ENCODE measurements at places on chromosomes 1 and 21.
A peak's percentile ranks its signal among the peaks of the same experiment; 100 is the strongest.

DNA sequence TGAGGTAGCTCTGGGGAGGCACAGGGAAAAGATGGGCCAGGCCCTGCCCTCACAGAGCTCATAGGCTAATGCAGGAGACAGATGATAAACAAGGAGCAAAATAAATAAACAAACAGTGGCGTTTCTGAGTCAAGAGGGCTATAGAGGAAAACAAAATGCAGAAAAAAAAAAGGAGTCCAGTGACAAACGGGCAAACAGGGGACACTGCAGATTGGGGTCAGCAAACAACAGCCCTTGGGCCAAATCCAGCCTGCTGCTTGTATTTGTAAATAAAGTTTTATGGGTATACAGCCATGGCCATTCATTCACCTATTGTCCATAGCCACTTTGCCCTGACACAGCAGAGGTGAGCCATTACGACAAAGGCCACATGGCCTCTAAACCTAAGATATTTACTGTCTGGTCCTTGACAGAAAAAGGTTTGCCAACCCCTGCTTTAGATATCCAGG lies 19.1 kb upstream of the PINK1 start:
- DNase-seq, result no peak

GRCh38 chr1:61935516-61935915 lies 193.2 kb downstream of the PATJ start:
- no peak for DNase-seq

- DNase-seq, result no peak
Measured at GRCh38 chr1:54464477-54465146, 58.4 kb upstream of the SSBP3 start.

GRCh38 chr1:24186993-24187790 lies at the start of gene IFNLR1:
IFNLR1 (minus strand) TSS chr1:24187289; CDS start chr1:24187248, 41 bp downstream.
- DNase-seq, result peak; percentile 61

DNA sequence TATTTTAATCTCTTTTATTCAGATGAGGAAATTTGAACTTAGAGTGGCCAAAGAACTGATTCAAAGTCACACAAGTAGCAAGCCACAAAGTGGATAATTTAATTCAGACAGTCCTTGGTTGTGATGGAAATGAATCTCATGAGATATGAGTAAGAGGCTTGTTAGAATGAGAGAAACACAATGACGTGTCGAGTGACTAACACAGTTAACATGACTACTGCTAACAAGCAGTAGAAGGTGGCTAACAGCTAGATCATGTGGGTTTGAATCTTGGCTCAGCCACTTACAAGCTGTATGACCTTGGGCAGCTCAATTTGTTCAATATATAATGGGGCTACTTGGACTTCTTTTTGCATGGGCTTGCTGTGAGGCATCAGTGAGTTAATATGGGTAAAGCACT lies 104.5 kb upstream of the LMO4 start:
- DNase-seq, result no peak

DNA sequence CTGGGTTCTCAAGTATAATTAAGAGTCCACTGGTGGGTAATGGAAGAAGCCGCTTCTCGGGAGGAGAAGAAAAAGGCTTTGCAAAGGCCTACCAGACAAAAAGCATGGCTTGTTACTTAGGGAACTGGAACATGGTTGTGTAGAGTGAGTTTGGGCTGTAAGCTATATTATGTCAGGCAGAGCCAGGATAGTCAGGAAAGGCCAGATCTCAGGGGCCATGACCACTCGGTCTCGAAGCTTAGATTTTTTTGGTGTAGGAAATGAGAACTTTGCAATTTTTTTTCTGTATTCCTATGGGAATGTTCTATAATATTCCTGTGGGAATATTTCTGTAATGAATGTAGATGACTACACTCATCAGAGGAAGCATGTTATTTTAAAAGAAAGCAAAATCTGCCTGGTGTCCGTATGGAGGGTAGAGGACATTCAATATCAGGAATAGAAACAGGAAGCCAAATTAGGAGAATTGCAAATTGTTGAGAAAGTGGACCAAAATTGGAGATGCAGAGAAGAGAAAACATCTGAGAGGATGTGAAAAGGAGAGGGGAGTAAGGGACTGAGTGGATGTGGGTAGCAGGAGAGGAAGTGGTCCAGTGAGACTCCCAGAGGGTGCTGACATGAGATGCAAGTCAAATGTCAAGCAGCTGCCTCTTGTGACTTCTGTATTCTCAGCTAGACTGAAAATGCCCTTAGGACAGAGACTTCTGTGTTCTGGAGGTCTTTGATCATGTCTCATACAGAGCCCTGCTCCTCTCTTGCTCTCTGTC lies 45.2 kb upstream of the HAO2 start:
- no peak for DNase-seq

DNA sequence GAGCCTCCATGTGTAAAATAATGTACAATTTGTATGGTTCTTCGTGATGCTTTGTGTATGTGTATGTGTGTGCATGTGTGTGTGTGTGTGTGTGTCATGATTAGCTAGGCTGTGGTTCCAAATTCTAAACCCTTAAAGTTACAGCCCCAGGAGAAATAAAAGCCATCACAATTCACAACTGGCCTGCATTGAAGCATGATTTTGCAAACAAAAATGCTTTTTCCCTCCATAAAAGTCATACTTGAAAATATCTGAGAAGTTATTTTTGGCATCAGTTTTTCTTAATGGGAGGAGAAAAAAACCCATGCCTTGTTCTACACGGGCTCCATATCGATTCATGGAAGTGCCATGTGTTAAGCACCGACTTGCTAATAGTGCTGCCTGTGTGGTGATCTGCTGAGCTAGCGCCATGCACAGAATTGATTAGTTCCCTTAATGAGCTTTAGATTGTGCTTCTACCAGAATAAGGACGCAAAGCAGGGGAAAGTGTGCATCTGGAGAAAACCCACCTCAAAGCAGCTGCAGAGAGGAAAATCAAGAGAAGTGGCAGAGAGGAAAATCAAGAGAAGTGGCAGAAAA lies 207.3 kb downstream of the DSCAM start:
- no peak for DNase-seq

GRCh38 chr1:184553845-184554244 lies 167.0 kb downstream of the C1orf21 start:
- no peak for DNase-seq

DNA sequence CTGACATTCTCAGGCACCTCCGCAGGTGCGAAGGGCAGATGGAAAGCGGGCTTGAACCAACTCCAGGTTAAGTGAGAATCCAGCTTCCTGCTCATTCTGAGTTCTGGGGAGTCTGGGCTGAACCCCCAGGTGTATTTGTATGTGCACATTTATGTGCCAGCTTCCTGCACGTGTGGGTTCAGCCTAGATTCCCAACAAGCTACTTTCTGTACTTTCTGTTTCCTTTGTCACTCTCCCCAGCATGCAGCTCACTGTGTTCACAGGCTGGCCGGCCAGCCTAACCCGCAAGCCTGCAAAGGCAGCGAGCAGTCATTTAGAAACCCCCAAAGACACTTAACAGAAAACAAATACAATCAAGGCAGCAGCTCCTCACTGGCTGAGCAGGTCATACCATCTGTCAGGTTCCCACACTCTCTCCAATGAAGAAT lies 1.3 kb upstream of the IL19 start:
- no peak for DNase-seq

GRCh38 chr1:23799570-23800399 lies 769 bp downstream of the GALE start:
- DNase-seq, result no peak

GRCh38 chr21:26032263-26032662 lies 138.3 kb downstream of the APP start:
- no peak for DNase-seq

DNA sequence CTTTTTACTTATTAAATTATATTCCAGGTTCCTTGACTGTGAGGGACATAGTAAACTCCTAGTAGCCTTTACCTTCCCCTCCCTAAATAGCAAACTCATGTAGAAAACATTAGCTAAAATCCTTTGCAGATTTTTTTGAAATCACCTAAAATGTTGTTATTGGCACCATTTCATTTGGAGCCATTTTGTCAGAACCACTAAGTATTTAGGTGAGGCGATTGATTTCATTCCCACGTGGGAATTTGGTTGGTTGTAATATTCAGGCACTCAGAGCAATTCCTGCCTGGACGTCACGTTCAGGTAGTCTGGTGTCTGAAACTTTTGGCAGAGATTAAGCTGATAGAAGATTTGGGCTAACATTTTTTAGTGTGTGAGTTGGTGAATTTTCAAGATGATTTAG lies 84.3 kb downstream of the CAMTA1 start:
- DNase-seq, result no peak

DNA sequence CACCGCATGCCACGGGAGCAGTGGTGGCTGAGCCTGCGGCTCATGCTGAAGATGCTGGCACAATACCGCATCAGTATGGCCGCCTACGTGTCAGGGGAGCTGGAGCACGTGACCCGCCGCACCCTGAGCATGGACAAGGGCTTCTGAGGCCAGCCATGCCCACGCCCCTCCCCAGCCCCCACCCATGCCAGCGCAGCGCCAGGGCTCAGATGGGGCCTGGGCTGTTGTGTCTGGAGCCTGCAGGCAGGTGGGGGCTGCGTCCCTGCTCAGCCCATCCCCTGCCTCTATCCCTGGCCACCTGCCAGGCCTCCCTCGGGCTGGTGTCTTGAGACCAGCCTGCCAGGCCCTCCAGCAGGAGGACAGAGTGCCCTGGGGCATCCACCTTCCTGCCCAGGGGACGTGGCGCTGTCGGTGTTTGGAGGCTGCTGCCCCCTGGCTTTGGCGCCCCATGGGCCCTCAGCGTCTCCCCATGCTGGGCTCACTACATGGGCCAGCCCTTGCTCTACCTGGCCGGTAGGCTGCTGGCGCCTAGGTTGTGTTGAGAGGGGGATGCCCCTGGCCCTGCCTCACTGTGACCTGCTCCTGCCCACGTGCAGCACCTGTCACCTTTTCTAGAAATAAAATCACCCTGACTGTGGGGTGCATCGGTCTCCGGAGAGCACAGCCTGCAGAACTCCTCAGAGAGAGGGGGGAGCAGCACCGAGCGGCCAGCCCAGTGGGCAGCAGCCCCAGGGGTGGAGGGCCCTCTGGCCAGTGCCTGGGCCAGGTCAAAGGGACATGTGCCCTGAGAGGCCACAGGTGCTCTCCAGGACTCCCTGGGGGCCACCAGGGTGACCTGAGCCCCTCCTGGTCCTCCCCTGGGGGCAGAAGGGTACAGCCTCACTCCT lies 12.2 kb downstream of the CFAP410 start:
- no peak for DNase-seq

DNA sequence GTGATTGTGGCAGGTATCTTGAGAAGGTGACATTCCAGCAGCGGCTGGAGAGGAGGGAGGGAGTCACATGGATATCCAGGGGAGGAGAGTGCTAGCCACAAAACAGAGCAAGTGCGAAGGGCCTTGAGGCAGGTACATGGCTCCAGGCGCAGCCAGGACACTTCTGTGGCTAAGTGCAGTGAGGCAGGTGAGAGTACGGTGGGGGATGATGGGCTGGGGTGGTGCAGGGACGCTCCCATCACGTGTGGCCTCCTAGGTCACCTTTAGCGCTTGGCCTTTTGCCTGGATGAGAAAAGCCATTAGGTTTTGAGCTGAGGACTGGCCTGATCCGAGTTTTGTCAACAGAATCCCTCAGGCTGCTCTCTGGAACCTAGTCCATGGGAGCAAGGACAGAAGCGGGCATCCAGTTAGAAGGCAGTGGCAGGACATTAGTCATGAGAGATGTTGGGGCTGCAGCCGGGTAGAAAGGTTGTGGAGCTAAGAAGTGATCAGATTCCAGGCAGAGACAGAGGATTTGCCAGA lies 31.6 kb downstream of the SMYD2 start:
- DNase-seq, result no peak

DNA sequence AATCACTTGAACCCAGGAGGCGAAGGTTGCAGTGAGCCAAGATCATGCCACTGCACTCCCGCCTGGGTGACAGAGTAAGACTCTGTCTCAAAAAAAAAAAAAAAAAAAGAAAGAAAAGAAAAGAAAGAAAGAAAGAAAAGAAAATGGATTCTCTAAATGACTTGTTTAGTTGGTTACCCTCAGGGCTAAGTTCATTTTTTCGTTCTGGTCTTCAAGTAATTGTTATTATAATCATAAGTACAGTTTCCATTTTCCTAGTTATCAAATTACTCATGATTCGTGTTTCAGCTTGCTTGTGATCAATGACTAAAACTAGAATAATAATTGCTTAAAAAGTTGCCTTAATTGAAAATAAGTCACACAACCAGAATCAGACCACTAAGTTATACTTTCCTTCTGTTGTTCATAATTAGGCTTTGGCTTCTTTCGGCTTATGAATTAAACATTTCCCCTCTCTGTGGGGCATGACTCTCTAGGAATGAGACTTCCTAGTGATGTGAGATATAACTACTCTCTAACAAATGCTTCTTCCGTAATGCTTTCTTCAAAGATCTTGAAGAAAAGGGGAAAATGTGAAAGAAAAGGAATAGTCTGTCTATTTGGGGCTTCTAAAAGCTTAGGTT lies 9.6 kb upstream of the RLF start:
- no peak for DNase-seq

GRCh38 chr1:46113948-46114347 lies 18.5 kb downstream of the PIK3R3 start:
- DNase-seq, result no peak

GRCh38 chr1:243559575-243560162 lies 290.4 kb downstream of the AKT3 start:
- no peak for DNase-seq

- DNase-seq, result no peak
Measured at GRCh38 chr1:225529726-225530125, 101.9 kb upstream of the LBR start.

GRCh38 chr1:212149566-212149965 lies 114.0 kb downstream of the DTL start:
- DNase-seq, result no peak

GRCh38 chr1:164417016-164417704 lies 141.8 kb upstream of the PBX1 start:
- no peak for DNase-seq

DNA sequence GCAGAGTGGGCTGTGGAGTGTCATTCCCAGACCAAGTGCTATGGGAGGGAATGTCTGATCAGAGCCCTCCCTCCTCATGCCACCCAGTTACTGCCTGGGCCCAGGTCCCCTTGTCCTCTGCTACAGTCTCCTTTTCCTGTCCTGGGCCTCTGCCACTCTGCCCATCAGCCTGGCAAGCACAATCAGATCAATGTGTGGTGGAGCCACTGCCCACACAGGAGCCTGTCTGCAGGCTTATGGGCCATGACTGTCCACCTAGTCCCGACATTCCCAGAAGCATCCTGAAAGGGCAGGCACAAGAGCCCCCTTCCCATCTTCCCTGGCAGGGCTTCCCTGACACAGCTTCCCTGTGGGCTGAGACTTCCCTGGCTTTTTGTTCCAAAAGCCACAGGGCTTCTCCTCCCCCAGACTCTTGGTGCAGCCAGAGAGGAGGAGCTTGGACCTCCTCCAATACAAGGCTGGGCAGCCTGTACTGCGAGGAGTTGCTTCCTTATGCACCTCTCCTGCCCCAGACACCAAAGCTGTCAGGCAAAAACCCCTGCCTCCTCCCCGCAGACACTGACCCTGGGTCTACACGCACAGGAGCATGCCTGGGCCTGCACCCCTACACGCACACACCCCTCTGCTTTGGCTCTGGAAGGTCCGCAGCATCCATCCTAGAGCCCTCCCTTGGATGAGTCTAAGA lies 29.2 kb upstream of the CNTN2 start:
- DNase-seq, result no peak

All from activated CD4-positive, alpha-beta T cell treated with anti-CD3 and anti-CD28 coated beads for 24 hours (primary cell).